Activated T-cell treated with anti-CD3 and anti-CD28 coated beads, Interleukin-2, amount 50 U/mL, for 72 hours (primary cell): ENCODE measurements at places on chromosomes 11 and 22.

- DNase-seq: no peak
These were observed 74.2 kb downstream of the STIM1 start for GRCh38 chr11:3929649-3930048.

- DNase-seq: no peak
These were observed 7.0 kb downstream of the SERPING1 start for GRCh38 chr11:57604296-57605027.

DNA sequence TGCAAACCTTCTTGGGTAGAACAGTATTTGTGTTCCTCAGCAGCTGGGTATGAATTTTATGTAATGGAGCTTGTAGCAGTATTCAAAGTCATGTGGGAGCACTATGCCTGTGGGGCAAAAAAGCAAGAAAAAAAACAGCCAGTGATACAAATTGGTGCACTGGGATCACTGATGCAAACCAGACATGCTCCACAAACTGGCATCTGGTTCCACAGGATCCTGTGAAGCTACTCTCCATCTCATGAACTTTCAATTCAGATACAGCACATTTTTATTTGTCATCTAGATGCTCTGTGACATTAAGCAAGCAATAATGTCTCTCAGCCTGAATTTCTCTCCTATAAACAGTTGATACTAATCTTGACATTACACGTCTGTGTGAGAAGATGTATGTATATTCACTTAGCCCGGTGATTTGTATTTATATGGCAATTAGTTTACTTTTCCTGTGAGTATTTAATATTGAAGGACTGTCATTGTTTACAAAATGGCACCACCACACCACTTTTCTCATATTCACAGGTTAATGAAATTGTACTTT lies 208.5 kb upstream of the GRIA4 start:
- no peak for DNase-seq

GRCh38 chr11:123451183-123451781 lies 21.2 kb downstream of the GRAMD1B start:
- DNase-seq: no peak

- DNase-seq: no peak
These were observed 802.0 kb downstream of the KCNA4 start for GRCh38 chr11:29214833-29215232.

GRCh38 chr11:842370-843002 lies at the start of the genes POLR2L and TSPAN4:
TSS of gene POLR2L (minus strand) at chr11:842529. CDS start at chr11:842508, 21 bp downstream.
TSS of gene TSPAN4 (plus strand) at chr11:842852. CDS start at chr11:850305, 7,453 bp downstream.
- peak; percentile 94 for DNase-seq

DNA sequence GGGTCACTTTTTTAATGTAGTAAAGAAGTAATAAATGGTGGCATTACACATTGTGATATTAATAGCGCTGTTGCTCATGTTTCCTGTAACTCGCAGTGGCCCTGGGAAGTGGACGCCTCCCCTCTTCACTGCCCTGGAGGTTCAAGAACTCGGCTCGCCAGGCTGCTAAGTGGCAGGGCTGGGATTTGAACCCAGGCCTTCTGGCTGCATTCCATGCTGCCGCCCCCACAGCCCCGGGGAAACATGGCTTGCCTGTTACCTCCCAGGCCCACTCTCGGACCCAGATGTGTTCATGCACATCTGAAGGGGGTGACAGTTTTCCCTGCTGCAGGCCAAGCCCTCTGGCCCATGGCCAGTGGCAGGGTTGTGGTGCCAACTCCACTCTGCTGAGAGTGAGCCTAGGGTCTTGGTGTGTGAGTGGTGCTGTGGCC lies 25.0 kb upstream of the MGAT3 start:
- no peak for DNase-seq

DNA sequence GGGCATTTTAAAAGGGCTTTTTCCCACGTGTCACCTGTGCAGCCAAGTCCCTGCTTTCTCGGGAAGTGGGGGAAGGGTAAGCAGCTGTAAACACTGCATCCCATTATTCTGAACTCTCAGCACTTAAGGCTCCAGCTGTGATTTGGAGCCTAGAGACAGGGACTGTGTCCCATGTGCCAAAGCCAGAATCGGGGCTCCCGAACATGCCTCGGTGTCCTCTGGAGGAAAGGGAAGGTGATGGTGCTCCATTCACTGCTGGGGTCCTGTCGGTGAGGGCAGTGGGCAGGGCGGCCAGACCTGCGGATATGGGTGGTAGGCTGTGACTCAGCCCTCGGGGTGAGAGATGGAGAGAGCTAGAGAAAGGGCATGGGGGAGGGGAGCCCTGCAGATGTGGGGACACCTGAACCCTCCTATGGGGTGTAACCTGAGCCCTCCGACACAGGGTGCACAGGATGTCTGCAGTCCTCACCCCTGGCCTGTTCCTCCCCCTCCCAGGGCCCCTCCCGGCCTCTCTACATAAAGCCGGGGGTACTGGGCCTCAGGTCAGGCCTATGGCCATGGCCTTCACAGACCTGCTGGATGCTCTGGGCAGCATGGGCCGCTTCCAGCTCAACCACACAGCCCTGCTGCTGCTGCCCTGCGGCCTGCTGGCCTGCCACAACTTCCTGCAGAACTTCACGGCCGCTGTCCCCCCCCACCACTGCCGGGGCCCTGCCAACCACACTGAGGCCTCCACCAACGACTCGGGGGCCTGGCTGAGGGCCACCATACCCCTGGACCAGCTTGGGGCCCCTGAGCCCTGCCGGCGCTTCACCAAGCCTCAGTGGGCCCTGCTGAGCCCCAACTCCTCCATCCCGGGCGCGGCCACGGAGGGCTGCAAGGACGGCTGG lies 31.8 kb downstream of the CAPN1 start:
- peak; percentile 20 for DNase-seq

DNA sequence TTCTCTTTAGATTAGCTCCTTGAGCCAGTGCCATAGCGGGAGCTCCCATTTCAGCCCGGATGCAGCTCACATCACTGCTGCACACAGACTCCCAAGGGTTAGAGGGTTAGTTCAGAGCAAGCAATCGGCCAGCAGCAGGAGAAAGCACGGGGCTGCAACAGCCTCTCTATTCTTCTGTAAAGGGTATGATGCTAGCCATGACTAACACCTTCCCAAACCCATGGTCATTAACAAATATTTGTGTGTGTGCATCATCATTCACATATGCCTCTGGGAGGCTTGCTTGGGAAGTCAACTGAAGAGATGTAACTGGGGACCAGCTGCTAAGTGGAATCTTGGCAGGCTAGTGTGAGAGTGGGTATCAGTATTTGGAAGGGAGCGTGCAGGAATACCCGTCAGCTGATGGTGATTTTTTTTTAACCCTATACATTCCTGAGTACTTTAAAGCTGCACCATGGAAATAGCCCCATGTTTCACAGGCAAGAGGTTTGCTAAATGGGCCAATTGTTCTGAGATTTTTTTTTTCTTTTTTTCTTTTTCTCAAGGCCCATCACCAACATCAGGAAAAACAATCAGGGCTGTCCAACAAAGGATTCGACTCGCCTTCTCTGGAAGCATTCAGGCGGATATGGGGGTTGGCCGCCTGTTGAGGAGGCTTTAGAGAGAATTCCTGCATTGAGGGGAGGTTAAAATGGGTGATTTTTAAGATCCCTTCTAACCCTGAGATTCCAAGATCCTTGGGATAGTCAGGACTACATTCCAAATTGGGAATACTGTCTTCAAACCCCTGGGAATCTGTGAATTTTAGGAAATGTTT lies 33.2 kb upstream of the CCDC89 start:
- DNase-seq: no peak

DNA sequence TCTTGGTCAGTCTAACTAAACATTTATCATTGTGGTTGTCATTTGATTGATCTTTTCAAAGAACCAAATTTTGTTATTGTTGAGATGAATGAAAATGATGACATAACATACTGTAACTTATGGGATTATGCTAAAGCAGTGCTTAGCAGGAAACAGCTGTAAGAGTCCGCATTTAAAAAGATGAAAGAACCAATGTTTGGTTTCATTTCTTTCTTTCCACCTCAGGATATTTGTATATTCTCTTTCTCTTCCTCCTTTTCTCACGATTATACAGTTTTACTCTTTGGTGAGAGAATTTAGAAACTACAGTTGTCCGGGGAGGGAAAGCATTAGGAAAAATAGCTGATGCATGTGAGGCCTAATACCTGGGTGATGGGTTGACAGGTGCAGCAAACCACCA lies 23.1 kb downstream of the PIH1D2 start:
- no peak for DNase-seq

DNA sequence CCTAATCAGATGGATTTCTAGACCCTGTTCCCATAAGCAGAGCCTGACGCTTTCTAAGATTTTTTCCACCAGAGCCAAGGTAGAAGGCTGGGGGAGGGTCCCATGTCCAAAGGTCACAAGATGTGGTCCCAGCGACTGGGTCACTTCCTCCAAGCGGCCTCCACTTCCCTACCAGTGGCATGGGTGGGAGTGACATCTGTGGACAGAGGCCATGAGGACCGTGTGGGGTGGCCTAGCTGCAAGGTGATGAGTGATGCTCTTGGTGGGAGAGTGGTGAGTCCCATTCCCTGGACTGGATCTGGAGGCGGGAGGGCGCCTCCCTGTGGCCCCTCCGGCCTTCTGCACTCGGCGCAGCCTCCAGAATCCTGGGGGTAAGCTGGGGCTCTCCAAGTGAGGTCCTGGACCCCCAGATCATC lies 32.4 kb upstream of the PRR5 start:
- DNase-seq: peak; percentile 24

DNA sequence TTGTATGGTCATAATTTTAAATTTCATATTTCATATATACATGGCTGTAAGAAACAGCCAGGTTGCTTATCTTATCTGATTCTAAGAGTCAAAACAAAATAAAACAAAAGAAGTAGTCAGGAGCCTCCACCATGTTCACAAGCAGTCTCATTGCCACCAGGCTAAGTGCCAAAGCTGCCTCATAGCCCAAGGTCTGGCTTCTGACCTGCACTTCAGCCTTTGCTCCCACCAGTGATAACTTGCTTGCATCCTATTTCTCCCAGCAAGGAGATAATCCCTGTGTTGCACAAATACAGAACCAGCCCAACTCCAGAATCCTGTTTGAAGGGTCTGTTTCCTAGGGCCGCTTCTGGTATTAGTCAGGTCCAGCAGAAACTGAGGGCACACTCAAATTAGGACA lies 53.9 kb upstream of the TSKU start:
- DNase-seq: no peak

DNA sequence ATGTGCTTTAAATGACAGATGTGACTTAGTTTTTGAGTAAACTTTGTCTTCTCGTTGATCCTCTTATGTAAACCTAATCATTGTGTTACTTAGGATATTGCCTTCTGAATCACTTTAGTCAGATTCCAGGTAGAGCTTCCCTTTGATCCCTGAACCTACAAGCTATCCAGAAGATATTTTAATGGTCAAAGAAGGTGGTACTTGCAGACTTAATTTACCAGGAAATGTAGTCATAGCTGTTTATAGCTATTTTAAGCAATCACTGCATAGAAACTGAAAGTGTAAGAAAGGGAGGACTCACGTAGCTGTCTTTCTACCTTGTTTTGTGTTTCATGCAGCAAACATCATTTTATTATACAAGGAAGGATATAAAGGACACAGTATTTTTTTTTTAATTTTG lies 189.5 kb downstream of the DDX10 start:
- DNase-seq: no peak

GRCh38 chr22:47030143-47030661 lies 267.8 kb downstream of the TBC1D22A start:
- DNase-seq: no peak

DNA sequence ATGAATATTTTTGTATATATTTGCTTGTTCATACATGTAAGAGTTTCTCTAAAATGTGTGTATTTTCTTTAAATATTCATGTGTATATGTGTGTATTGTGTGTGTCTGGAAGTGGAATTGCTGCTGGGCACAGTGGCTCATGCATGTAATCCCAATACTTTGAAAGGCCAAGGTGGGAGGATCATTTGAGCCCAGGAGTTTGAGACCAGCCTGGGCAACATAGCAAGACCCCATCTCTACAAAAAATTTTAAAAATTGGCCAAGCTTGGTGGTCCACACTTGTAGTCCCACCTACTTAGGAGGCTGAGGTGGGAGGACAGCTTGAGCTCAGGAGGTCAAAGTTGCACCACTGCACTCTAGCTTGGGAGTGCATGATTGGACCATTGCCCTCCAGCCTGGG lies 4.7 kb upstream of the LGR4 start:
- no peak for DNase-seq

GRCh38 chr11:73270016-73270854 lies 1.9 kb upstream of the P2RY6 start:
- DNase-seq: no peak

DNA sequence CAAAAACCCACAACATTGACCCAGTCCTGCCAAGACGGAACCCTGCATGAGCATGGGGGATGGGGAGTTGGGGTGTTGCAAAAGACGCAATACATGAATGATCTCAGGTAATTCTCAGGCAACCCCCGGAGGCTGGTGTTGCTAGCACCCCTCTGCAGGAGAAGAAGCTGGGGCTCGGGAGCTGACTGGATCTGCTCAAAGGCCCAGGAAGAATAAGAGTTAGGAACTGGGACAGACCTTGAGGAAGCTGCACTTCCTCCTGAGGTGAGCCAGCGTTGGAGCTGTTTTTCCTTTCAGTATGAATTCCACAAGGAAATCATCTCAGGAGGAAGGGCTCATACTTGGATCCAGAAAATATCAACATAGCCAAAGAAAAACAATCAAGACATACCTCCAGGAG lies at the start of gene KRTAP5-9:
Gene KRTAP5-9 (plus strand): TSS at position 301 of the 400 bp plus-strand sequence. CDS start 238 bp downstream, outside the sequence.
- no peak for DNase-seq

DNA sequence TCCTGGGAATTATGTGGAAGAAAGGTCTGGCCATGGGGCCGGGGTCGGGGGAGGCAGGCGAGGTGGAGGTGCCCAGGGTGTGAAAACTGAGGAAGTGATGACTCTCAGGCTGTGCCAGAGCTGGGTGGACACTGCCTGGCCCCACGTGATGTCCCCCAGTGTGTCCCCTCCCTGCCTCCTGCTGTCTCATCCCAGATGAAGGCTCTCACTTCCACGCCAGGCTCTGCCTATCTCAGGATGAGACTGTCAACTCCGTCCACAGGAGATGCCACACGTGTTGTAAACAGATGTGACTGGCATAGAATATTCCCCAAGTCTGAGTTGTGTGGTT lies 51.4 kb downstream of the RPS6KA4 start:
- no peak for DNase-seq

GRCh38 chr11:10638316-10638925 lies 55.1 kb downstream of the IRAG1 start:
- no peak for DNase-seq

- DNase-seq: no peak
These were observed 45.6 kb upstream of the CLTCL1 start for GRCh38 chr22:19337137-19337536.

GRCh38 chr11:78449866-78450265 lies 32.2 kb upstream of the GAB2 start:
- DNase-seq: no peak

DNA sequence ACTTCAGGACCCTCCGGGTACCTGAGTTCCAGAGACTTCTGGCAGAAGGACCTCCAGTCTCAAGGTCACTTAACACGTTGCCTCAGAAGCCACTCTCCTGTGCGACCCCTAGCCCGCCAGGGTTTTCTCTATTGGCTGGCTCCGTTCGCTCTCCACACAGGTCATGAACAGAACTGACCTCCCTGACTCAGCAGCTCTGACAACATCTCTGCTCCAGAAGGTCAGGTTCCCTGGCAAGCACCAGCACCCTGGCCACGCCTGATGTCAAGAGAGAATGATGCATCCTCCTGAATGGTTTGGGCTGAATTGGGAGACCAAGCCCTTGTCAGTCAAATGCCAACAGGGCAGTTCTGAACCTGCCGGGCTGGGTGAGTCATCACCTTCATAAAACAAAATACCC lies 84.3 kb upstream of the TMEM45B start:
- DNase-seq: no peak

- DNase-seq: no peak
These were observed 71.0 kb downstream of the PARVA start for GRCh38 chr11:12448131-12448939.

GRCh38 chr11:32500001-32500400 lies 64.7 kb upstream of the WT1 start:
- DNase-seq: no peak
